ENCODE measurements at places on chromosomes 2 and 18.

GRCh38 chr18:36492604-36493329 is 195.3 kb downstream of the FHOD3 start:
- no peak for DNase-seq

- no peak for DNase-seq
These were observed 26.1 kb upstream of the FN1 start for GRCh38 chr2:215461836-215462532.

DNA sequence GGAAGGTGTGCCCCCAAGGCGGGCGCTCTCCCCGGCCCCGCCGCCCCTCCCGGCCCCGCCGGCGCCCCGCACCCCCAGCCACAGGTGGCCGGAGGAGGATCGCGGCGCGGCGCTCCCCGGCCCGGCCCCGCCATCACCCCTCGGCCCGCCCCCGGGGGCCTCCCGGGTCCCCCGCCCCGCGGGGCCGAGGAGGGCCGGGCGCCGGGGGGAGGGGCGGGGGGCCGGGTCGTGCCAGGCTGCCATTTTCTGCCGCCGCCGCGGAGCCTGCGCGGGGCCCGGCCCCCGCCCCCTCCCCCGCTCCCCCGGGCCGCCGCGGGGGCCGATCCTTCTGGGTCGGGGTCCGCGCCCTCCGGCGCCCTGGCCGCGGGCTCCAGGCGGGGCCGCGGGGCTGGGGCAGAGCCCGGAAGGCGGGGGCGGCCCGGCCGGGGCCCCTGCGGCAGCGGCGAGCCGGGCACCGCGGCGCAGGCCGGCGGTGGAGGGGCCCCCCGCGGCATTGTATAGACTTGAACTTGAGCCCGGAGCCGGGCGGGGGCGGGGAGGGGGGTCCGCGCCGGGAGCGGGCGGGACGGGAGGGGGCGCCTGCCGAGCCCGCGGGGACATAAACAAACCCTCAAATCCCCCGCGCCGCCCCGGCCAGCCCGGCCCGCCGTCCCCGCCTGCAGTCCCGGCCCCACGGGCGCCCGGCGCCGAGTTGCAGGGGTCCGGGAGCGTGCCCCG is 556 bp downstream of the DNMT3A start:
- DNase-seq, result no peak

GRCh38 chr18:42289526-42289925 is 334.5 kb downstream of the PIK3C3 start:
- DNase-seq, result no peak

DNA sequence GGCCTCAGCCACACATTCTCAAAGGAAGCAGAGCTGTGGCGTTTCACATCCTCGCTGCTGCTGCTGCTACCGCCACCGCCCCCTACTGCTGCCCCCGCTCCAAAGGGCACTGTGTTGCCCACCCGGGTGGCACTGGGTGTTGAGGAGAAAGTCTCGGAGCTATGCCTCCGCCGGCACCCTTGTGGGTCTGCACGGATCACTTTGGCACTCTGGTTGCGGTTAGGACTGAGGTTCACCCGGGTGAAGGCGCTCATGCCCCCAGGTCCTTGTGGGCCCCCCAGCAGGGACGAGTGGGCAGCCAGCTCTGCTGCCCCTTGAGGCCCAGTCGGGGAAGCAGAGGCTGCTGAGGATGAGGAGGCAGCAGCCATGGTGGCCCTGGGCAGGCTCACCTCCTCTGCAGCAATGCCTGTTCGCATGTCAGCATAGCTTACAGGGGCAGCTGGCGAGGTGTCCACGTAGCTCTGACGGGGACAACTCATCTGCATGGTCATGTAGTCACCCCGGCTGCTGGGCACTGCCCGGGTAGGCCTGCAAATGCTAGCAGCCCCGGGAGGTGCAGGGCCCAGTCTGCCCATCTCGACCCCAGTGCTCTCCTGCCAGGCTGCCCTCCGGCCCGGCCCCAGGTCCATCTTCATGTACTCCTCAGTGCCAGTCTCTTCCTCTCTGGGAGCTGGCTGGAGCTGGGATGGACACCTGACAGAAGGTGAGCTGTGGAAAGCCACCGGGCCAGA is 4.2 kb downstream of the IRS1 start:
- DNase-seq, result no peak

DNA sequence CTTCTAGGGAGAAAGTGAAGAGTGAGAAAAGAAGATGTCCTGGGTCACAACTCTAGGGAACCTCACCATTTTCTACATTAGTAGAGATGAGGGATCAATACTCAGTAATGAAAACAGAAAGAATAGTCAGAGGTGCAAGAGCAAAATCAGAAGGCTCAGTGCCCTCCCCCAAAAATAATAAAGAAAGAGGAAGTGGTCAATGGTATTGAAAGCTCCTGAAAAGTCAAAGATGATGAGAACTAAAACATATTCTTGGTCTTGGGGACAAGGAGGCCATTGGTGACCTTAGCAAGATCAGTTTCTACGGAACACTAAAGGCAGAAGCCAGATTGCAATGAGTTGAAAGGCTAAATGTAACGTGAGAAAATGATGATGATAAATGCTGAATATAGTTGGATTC is 24.5 kb upstream of the MYO1B start:
- no peak for DNase-seq

GRCh38 chr2:200419325-200419724 is 90.5 kb downstream of the KCTD18 start:
- no peak for DNase-seq

- DNase-seq, result no peak
These were observed 257.5 kb upstream of the FN1 start for GRCh38 chr2:215693193-215693998.

GRCh38 chr2:216015722-216016464 is 2.5 kb upstream of the MREG start:
- DNase-seq, result no peak

- DNase-seq, result no peak
These were observed 102.8 kb upstream of the RNF152 start for GRCh38 chr18:61995618-61996017.

DNA sequence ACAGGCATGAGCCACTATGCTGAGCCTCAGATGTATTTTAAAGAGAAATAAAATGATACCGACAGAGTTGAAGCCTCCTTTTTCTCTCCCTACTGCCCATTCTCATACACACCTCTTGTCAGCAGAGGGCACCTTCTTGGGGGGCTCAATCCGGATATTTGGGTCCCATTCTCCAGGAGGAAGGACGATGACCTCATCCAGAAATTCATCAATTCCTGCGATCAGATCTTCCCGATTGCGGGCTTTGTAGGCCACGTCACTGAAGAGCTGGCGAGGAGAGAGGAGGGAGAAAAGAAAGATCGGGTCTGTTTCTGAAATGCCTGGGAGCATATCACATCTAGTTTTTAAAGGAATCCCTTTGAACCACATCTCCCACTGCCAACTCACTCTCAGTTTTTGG is 54.4 kb downstream of the MTHFD2 start:
- DNase-seq, result no peak

- DNase-seq, result no peak
These were observed 33.5 kb upstream of the ATG16L1 start for GRCh38 chr2:233217892-233218377.

- DNase-seq, result no peak
These were observed 439.8 kb upstream of the SLC14A2 start for GRCh38 chr18:45175511-45175910.

GRCh38 chr2:180609626-180610340 is 370.6 kb upstream of the UBE2E3 start:
- no peak for DNase-seq

All from NCI-H526 treated with DMSO at 0.1 percent for 48 hours (cell line).